ENCODE measurements at places on chromosomes 7 and 10. TPM values are rescaled to one million over a fixed set of nuclear protein-coding genes. Genes with fewer than 3 reads are reported as not detected.

GBX1 gene
- not detected for polyA plus RNA-seq

FEZF1 gene
- polyA plus RNA-seq, result 1.0 TPM

SLC26A4 gene
- polyA plus RNA-seq, result not detected

IDI1 gene
- 119 TPM for polyA plus RNA-seq

RAMP3 gene
- polyA plus RNA-seq, result 1.1 TPM

NANOS1 gene
- 2.2 TPM for polyA plus RNA-seq

Measured in GM23338 (cell line).